A673 (cell line): ENCODE measurements at places on chromosomes 2 and 18.
A peak's percentile ranks its signal among the peaks of the same experiment; 100 is the strongest.

- H3K27me3 ChIP-seq, result peaks cover 3% of the 10 kb centered on the region
- H3K27ac ChIP-seq, result no peak overlapping the region
- no peaks in the 10 kb centered on the region for H3K4me1 ChIP-seq
Measured at GRCh38 chr2:47558768-47559684, 156.1 kb downstream of the MSH2 start.

DNA sequence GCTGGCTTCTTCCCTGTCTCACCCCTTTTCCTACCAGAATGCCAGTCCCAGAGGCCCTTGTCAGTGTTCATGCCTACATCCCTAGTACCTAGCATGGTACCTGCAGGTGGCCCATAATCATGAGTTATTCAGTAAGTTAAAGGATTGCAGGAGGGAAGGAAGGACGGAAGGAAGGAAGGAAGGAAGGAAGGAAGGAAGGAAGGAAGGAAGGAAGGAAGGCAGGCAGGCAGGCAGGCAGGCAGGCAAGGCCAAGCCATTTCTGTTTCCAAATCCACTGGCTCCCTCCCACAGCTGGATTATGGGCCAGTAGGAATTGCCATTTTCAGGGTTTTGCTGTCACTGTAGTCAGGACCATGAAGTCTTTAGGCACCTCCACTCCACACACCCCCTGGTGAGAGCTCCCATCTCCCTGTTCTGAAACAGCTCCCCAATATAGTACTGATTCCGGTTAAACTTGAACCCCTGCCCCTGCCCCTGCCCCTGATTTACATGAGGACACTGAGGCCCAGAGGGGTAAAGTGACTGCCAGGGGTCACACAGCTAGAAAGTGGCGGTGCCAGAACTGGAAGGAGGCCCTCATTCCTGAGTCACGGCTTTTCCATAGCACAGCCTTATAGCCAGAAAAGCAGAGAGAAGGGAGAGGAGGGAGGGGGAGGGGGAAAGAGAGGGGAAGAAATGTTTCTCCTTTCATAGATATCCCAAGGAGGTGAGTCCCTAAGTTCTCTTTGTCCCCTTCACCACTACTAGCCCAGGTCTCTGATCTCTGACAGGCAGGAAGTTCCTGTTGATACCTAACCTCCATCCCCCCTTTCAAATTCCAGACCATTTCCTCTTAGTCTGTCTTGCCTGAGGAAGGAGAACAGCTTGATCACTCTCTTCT lies 12.2 kb upstream of the TNS1 start:
- H3K27me3 ChIP-seq, result no peaks in the 10 kb centered on the region
- H3K27ac ChIP-seq, result peak overlapping the region; percentile 95
- no peaks in the 10 kb centered on the region for H3K36me3 ChIP-seq
- peaks cover 77% of the 10 kb centered on the region for H3K4me1 ChIP-seq
- DNase-seq, result peak; percentile 83

- no peaks in the 10 kb centered on the region for H3K27me3 ChIP-seq
- DNase-seq, result no peak
- peaks cover 4% of the 10 kb centered on the region for H3K4me1 ChIP-seq
- no peak overlapping the region for H3K4me3 ChIP-seq
Measured at GRCh38 chr2:219174146-219174545, 2.6 kb downstream of the CNPPD1 start.

GRCh38 chr2:151771599-151772358 lies 37.5 kb upstream of the NEB start:
- DNase-seq, result no peak
- H3K36me3 ChIP-seq, result no peaks in the 10 kb centered on the region
- no peak overlapping the region for H3K27ac ChIP-seq

DNA sequence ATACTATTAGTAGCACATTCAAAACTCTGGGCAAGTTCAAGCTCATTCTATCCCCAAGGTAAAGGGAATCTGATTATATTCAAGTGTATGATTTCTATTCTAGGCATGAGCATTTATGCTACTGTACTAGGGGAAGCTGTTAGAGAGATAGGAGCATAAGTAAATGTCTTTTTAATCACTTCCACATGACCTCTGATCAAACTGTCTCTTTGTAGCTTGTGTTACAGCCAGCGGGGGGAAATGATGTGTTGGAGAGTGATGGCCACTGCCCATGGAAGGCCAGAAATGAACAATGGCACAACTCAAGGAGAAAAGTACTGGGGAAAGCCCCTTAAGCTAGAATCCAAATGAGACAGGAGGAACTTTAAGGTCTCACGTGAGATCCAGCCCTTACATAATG lies 894.9 kb upstream of the CDH2 start:
- no peak overlapping the region for H3K27ac ChIP-seq
- DNase-seq, result no peak
- H3K4me3 ChIP-seq, result no peak overlapping the region
- H3K27me3 ChIP-seq, result peaks cover 5% of the 10 kb centered on the region
- H3K36me3 ChIP-seq, result no peaks in the 10 kb centered on the region

- DNase-seq, result no peak
- peaks cover 82% of the 10 kb centered on the region for H3K4me1 ChIP-seq
- no peaks in the 10 kb centered on the region for H3K36me3 ChIP-seq
- H3K4me3 ChIP-seq, result no peak overlapping the region
Measured at GRCh38 chr2:9258953-9259399, 52.4 kb downstream of the ASAP2 start.

DNA sequence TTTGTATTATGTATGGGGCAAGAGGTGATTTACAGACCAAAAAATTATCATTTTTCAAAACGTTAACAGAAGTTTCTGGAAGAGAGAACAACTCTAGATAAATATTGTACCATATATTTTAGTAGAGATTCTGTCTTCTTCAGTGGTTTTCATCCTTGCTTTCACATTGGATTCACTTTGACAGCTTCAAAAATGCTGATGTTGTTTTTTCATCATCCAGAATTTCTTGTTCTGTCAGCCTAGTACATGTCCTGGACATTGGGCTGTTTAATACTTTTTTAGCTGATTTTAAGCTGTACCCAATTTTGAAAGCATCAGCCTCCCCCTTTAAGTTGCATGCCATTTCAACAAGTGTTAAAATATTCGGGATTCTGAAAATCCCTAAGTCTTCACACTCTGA lies 711.3 kb upstream of the LRATD1 start:
- H3K27ac ChIP-seq, result no peak overlapping the region
- no peaks in the 10 kb centered on the region for H3K4me1 ChIP-seq
- H3K36me3 ChIP-seq, result no peaks in the 10 kb centered on the region
- no peak for DNase-seq

DNA sequence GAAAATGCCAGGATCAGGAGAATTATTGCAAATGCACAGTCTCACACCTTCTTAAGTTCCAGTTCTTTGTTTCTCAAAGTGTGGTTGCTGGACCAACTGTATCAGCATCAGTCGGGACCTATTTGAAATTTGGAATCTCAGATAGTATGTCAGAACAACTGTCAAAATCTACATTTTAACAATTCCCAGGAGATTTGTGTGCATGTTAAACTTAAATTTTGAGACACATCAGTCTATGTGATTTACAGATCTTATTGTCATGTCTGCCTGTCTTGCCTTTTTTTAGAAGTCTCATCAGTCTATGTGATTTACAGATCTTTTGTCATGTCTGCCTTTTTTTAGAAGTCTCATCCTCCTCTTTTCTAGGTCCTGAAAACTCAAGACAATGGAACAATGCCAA lies 243.6 kb upstream of the MEIS1 start:
- no peak overlapping the region for H3K27ac ChIP-seq
- no peaks in the 10 kb centered on the region for H3K4me1 ChIP-seq
- H3K36me3 ChIP-seq, result no peaks in the 10 kb centered on the region

DNA sequence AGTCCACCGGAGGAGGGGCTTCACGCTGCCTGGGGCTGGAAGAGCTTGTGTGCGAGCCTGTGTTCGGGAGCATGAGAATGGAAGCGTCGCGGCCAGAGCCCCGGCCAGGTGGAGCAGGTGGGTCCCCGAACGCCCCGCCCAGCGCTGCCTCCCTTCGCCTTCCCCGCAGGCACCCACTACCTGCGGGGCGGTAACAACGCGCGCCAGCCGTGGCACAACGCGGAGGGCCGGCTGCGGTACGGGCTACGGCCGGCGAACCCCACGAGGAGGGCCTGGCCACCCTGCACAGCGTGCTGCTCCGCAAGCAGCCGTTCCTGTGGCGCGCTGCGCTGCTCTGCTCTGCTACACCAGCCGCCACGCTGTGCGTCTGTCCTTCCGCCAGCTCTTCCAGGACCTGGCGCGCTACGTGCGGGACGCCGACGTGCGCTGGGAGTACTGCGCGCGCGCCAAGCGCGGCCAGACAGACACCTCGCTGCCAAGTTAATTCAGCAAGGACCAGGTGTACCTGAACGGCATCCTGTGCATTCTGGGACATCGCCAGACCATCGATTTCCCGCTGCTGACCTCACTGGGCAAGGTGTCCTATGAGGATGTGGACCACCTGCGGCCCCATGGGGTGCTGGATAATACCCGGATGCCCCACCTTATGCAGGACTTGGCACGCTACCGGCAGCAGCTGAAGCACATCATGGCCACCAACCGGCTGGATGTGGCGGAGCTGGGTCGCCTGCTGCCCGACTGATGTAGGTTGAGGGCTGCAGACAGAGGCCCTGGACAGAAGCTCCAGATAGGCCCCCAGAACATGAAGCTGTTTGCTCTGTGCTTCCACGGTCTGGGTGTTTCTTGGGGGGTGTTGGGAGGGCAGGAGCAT lies 200.6 kb downstream of the NAPG start:
- no peak overlapping the region for H3K4me3 ChIP-seq
- H3K36me3 ChIP-seq, result no peaks in the 10 kb centered on the region
- DNase-seq, result no peak
- H3K27me3 ChIP-seq, result peaks cover 3% of the 10 kb centered on the region

DNA sequence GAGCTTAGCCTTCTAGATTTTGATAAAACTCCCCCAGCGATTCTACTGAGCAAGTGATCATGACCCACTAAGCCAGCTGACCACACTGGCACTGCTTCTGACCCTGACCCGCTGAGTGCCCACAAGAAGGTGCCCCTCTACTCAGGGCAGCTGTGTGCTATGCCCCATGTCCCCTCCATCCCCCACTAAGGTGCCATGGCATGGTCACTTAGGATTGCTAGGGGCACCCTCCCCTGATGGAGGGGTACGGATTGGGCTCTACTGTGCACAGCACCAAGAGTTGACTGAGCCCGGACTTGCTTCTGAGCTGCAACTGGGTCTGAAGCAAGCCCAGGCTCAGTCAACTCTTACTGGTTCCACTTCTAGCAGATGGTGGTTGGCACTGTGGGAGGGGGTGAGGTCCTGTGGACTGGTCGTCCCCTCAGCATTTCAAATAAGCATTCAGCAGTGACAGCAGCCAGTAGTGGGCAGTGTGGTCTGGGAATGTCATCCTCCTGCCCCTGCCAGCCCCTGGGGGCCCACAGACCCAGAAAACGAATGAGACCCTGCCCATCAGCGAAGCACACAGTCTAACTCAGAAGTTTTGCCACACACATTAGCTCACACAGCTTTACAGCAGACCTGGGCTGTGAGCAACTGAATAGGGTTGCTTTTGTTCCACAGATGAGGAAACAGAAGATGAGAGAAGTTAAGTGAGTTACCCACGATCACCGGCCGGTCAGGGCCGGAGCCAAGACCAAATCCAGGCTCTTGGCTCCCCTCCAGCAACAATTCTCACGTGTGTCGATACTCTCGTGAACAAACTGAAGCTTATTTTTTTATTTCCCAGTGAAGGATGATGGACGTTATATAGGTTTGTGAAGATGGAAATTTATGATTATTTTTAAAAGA lies 52.1 kb upstream of the FOSL2 start:
- H3K27me3 ChIP-seq, result no peaks in the 10 kb centered on the region
- no peak for DNase-seq
- H3K36me3 ChIP-seq, result no peaks in the 10 kb centered on the region
